ENCODE measurements at places on chromosomes 16 and 17.

DNA sequence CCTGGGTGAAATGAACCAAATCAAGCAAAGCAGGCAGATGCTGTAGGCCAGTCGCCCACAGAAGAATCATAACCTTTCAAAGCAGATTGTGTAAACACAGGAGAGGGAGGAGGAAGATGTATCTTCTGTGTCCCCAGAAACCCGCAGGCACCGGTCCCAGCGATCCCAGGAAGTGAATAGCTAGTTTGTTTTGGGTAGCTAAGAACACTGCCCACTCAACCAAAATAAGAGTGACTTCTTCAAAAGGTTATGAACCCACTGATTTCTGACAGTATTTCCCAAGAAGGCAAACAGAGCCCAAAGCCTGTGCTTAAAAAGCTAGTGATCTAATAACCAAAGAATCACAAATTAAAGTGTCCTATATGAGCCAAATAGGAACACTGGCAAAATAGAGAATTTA lies 67.8 kb downstream of the GRIN2A start:
- no peak for DNase-seq

- DNase-seq, result no peak
Observed at GRCh38 chr16:101586-101985, 23.6 kb downstream of the MPG start.

GRCh38 chr17:51802544-51802943 lies 356.0 kb downstream of the CA10 start:
- no peak for DNase-seq

DNA sequence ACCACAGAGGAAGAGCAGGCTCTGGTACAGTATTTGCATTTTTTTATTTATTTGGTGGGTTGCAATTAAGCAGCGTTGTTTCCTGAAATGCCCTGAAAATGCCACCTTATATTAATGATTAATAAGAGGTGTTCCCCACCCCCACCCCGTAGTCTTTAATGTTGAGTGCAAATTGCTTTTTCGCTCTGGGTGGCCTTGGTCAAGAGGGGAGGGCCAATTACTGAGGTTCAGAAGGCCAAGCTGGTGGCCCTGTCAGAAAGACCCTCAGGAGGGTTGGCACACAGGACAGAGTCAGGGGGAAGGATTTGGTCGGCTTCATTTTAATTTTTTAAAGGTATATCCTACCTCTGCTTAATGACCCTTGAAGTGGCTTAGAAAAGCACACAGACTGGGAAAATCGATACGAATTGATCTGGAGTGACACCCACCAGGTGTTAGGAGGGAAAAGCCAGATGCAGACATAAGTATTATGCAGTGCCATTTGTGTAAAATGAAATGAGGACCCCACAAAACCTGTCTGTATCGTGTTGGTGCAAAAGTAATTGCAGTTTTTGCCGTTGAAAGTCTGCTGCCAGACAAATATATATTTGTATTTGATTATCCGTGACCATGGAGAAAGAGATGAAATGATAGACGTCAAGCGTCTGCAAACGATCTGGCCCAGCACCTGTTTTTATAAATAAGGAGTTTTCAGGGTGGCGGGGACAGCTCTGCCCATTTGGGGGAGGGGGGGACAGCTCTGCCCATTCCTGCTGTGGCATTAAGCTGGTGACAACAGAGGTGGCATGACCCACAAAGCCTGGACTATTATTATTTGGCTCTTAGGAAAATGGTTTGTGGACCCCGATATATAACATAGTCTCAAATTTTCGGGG lies 143.8 kb upstream of the PLCG2 start:
- no peak for DNase-seq

DNA sequence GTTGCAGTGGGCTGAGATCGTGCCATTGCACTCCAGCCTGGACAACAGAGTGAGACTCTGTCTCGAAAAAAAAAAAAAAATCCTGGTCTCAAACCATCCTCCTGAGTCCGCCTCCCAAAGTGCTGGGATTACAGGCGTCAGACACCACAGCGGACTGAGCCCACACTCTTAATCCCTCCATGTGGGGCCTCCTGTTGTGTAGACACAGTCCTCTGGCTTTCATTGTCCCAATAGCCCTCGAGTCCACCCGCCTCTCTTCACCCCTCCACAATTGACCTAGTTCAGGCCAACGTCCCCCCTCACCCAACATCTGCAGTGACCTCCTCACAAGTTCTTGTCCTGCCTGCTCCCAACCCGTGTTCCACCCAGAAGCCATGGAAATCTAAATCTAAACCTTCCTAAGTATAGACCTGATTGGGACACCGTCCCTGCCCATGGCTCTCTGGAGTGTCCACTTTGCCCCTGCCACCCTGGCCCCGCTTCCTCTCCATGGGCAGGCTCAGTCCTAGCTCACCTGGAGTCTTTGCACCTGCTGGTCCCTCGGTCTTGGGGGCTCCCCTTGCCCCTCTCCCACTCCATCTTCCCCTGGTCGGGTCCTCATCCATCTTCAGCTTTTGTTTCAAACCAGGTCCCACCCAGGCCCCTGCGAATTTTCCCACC lies 46.7 kb downstream of the HAPSTR1 start:
- DNase-seq, result no peak

DNA sequence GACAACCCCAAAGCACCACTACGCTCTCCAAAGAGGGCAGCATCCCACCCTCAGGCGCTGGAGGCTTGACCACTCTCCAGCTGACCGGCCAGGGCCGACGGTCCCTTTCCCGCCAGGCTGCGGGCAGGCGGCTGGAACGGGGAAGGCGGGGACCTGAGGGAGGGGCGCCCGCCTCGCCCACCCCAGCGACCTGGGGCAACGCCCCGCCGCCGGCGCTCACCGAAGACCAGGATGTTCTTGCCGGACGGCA lies 431 bp downstream of the DYNC1LI2 start:
- no peak for DNase-seq

DNA sequence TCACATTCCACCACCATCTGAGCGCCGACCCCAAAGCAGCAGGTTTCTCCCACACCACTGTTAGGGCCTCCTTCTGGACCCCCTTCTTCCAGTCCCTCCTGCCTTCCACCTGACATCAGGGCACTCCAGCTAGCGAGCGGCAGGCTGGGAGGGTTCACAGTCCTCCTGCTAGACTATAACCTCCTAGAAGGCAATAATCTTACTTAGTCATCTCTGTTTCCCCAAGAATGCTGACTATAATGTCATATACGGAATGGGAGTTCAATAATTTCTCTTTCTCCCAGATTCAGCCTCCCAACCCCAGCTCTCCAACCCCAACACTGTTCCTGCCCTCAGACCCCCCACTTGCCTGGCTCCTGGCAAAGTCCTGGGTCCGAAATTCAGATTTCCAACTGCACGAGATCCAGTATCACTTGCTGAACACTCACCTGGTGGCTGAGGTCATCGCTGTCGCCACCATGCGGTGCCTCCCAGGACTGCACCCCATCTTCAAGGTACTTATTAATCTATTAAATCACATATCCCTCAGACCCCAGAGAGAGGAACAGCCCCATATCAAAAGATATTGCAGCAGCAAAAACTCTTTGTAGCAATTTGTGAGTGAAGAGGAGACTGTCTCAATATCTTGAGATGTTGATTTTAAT lies 5.6 kb downstream of the ALOX12 start:
- DNase-seq, result no peak

GRCh38 chr16:74774223-74775139 lies at the start of gene FA2H:
FA2H (minus strand) TSS chr16:74774820; CDS start chr16:74774755, 65 bp downstream.
- peak; percentile 74 for DNase-seq

- DNase-seq, result no peak
Observed at GRCh38 chr17:58315281-58315711, 13.3 kb downstream of the TSPOAP1 start.
